ENCODE measurements at places on chromosomes 1 and 21.

- H3K27me3 ChIP-seq, result no peaks in the 10 kb centered on the region
- H3K27ac ChIP-seq, result peak overlapping the region; percentile 89
- DNase-seq, result no peak
- H3K36me3 ChIP-seq, result peaks cover 53% of the 10 kb centered on the region
- peaks cover 50% of the 10 kb centered on the region for H3K4me1 ChIP-seq
These were observed 2.5 kb downstream of the TRAF3IP3 start for GRCh38 chr1:209758400-209758799.

DNA sequence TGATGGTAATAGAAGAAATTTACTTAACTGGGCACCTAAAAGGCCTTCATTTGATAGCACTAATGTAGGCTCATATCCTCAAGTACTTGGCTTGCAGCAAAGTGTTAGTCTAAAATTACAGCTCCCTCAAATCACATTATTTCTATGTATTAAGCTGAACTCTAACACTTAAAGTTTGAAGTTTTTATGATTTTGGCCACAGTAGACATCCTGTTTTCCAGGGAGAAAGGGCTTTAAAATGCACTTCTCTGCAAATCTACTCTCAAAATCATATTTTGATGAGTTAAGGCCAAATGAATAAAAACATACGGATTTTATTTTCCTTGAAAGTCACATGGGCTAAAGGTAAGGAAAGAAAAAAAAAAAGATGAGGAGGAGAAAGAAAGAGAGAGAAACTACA is 575.5 kb downstream of the PLPP3 start:
- H3K36me3 ChIP-seq, result no peaks in the 10 kb centered on the region
- no peak for DNase-seq
- H3K4me1 ChIP-seq, result peaks cover 7% of the 10 kb centered on the region
- no peaks in the 10 kb centered on the region for H3K27me3 ChIP-seq

- H3K4me1 ChIP-seq, result no peaks in the 10 kb centered on the region
- no peak for DNase-seq
- no peak overlapping the region for H3K4me3 ChIP-seq
- H3K27me3 ChIP-seq, result peaks cover 5% of the 10 kb centered on the region
These were observed 58.2 kb upstream of the ADAR start for GRCh38 chr1:154666051-154666790.

- no peak for DNase-seq
- no peaks in the 10 kb centered on the region for H3K4me1 ChIP-seq
- no peak overlapping the region for H3K27ac ChIP-seq
- H3K4me3 ChIP-seq, result no peak overlapping the region
- no peaks in the 10 kb centered on the region for H3K27me3 ChIP-seq
These were observed 36.8 kb upstream of the PKN2 start for GRCh38 chr1:88647249-88647645.

DNA sequence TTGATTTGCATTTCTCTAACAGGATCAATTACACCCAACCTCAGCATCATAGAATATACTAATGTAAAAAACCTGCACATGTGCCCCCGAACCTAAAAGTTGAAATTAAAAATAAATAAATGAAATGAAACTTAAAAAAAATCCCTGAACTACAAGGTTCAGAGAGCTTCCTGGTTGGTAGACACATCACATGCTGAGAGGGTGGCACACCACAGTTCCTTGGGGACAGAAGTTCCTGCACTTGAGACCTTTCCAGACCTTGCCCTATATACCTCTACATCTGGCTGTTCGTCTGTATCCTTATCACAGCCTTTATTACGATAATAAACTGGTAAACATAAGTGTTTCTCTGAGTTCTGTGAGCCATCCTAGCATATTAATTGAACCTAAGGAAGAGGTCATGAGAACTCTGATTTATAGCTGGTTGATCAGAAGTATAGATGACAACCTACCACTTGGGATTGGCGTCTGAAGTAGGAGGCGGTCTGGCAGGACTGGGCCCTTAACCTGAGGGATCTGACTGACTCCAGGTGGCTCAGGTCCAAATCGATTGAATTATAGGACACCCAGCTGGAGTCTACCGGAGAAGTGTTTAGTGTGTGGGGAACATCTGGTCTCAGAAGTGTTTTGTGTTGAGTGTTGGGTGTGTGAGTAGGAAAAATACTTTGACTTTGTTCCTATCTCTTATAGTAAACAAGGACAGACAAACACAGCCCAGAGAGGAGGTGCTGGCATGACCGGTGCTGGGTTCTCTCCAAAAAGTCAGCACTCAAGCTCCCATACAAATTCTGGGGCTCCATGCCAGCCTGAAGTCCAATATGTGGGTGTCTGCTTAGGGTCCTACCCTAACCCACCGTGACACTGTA is 19.0 kb downstream of the C1orf115 start:
- no peaks in the 10 kb centered on the region for H3K36me3 ChIP-seq
- no peak for DNase-seq
- peaks cover 40% of the 10 kb centered on the region for H3K4me1 ChIP-seq
- peak overlapping the region; percentile 32 for H3K4me3 ChIP-seq
- H3K27me3 ChIP-seq, result no peaks in the 10 kb centered on the region
- H3K27ac ChIP-seq, result peak overlapping the region; percentile 77

- H3K27me3 ChIP-seq, result no peaks in the 10 kb centered on the region
- DNase-seq, result no peak
- no peak overlapping the region for H3K27ac ChIP-seq
- peaks cover 82% of the 10 kb centered on the region for H3K36me3 ChIP-seq
- H3K4me3 ChIP-seq, result no peak overlapping the region
These were observed 22.4 kb downstream of the DHCR24 start for GRCh38 chr1:54864460-54865208.

- no peak overlapping the region for H3K4me3 ChIP-seq
- no peak for DNase-seq
- H3K27me3 ChIP-seq, result no peaks in the 10 kb centered on the region
- H3K4me1 ChIP-seq, result no peaks in the 10 kb centered on the region
These were observed 23.4 kb upstream of the TENT5C start for GRCh38 chr1:117582451-117582850.

GRCh38 chr1:153526132-153526543 is 9.7 kb downstream of the S100A6 start:
- H3K27me3 ChIP-seq, result no peaks in the 10 kb centered on the region
- no peak overlapping the region for H3K4me3 ChIP-seq
- DNase-seq, result no peak
- no peaks in the 10 kb centered on the region for H3K36me3 ChIP-seq
- H3K4me1 ChIP-seq, result no peaks in the 10 kb centered on the region

DNA sequence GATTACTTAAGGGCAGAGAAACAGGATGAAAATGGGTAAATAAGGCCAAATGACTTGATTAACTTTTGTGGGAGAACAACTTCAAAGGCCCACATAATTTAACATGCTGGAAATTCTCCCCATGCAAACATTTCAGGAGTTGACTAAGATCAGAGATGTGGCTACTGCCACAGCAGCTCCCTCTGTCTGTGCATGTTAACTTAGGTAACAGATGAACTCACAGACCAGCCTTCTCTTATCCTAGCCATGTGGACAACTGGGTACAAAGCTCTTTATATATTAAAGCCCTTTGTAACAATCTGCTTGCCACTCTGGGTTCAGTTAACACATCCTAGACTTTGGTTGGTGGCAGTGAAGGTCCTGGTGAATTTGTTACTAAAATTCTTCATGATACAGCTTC is 33.2 kb downstream of the BEND5 start:
- no peak for DNase-seq
- peaks cover 29% of the 10 kb centered on the region for H3K36me3 ChIP-seq
- peak overlapping the region; percentile 52 for H3K27ac ChIP-seq
- H3K4me1 ChIP-seq, result peaks cover 9% of the 10 kb centered on the region
- no peaks in the 10 kb centered on the region for H3K27me3 ChIP-seq

DNA sequence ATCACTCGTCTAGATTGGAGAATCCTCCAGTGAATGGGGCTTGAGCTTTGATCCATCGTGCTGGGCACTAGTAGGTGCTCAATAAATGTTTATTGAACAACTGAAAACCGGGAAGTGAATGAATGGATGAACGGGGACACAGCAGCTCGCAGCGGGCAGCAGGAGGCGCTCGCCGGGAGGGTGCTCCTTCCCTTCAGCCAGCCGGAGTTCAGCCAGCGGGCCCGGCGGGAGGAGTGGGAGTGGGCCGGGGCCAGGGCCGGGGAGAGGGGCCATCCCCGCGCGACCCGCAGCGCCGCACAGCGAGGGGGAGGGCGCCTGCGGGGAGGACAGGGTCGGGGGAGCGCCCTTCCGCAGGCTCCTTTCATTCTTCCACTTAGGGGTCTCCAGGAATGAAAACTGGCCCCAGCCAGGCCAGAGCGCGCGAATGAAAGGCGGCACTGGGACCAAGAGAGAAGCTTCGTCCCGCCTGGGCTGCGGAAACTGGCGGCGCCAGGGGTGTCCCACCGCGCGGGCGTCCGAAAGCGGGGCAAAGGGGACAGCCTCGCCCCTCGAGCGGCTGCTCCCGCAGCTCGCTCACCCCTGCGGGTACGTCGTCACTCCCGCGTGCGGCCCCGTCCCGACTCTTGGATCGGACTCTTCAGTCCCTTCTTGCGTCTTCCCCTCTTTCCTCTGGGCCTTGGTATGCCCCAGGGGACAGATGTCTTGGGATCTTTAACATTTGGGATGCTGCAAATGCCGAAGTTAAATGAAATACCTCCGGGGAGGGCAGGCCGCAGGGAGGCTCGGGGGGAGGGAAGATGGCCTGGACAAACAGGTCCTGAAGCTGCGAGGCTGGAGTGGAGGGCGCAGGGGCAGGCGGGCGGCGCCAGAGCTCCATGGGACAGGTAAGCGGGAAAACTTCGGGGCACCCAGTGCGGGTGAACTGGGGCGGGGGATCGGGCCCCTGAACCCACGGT is 3.6 kb upstream of the INAVA start:
- H3K36me3 ChIP-seq, result no peaks in the 10 kb centered on the region
- H3K4me3 ChIP-seq, result peak overlapping the region; percentile 81
- no peak for DNase-seq
- H3K4me1 ChIP-seq, result peaks cover 42% of the 10 kb centered on the region

GRCh38 chr1:47262787-47263413 is 30.9 kb upstream of the TAL1 start:
- DNase-seq, result peak; percentile 11
- H3K36me3 ChIP-seq, result peaks cover 14% of the 10 kb centered on the region
- H3K4me3 ChIP-seq, result no peak overlapping the region
- no peak overlapping the region for H3K27ac ChIP-seq

GRCh38 chr1:246583056-246583440 is 16.8 kb downstream of the CNST start:
- no peak for DNase-seq
- H3K27ac ChIP-seq, result no peak overlapping the region
- peaks cover 28% of the 10 kb centered on the region for H3K4me1 ChIP-seq
- no peaks in the 10 kb centered on the region for H3K27me3 ChIP-seq
- no peak overlapping the region for H3K4me3 ChIP-seq
- H3K36me3 ChIP-seq, result peaks cover 21% of the 10 kb centered on the region

DNA sequence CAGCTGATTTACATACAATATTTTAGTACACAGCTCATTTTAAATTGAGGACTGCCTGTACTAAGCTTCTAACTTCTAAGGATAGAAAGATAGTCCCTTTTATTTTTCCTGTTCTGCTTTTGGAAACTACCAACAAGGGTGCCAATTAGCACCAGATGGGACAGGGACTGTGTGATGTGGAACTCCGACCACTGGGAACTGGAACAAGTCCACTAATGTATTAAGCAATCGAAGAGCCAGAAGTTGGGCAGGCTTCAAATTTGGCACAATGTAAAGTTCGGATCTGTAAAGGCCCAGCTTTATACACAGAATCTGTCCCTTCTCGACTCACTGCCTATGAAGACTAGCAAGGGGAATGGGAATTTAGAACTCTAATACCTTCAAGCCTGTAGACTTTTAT is 149.3 kb downstream of the ZC3H11B start:
- no peak overlapping the region for H3K4me3 ChIP-seq
- H3K27me3 ChIP-seq, result no peaks in the 10 kb centered on the region
- H3K27ac ChIP-seq, result peak overlapping the region; percentile 90
- peaks cover 18% of the 10 kb centered on the region for H3K4me1 ChIP-seq

- H3K36me3 ChIP-seq, result peaks cover 8% of the 10 kb centered on the region
- peaks cover 32% of the 10 kb centered on the region for H3K27me3 ChIP-seq
- DNase-seq, result no peak
- H3K4me1 ChIP-seq, result peaks cover 10% of the 10 kb centered on the region
These were observed 30.7 kb upstream of the AGPAT3 start for GRCh38 chr21:43834146-43834905.

- H3K4me3 ChIP-seq, result no peak overlapping the region
- H3K27ac ChIP-seq, result no peak overlapping the region
- peaks cover 24% of the 10 kb centered on the region for H3K4me1 ChIP-seq
- H3K36me3 ChIP-seq, result peaks cover 4% of the 10 kb centered on the region
- DNase-seq, result no peak
These were observed 9.5 kb downstream of the ATP6V1G3 start for GRCh38 chr1:198530953-198531352.

DNA sequence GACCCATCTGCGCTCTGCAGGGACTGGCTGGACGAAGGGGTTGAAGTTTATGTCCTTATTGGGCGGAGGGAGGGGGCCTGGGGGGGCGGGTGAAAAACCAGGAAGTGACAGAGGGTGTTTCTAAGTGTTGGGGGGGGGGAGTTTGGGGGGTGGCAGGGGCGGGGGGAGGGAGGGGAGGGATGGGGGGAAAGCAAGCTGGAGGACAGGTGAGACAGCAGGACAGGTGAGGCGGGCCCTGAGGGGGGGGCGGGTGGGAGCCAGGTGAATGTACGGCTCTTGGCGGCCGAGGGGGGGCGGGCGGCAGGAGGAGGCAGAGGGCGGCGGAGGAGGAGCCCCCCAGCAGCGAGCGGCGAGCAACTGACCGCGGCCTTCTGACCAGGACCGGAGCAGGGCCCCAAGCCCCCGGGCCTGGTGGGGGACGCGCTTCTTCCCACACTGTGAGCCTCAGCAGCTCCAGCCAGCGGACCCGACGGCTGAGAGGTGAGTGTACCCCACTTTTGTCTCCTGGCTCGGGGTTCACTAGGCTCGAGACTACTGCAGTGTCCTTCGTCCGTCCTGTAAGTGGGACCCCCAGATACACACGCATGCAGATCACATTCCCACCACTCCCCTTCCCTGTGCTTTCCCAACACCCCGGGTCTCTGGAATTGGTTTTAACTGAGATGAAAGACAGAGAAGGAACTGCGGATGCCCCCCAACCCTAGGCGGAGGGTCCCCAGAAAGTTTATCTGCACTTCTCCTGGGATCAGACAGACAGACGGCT is at the start of gene ZBTB7B:
Gene ZBTB7B, plus strand, starts transcription at position 339 of the 763 bp plus-strand sequence. CDS start 11,859 bp downstream, outside the sequence.
- H3K27ac ChIP-seq, result peak within 1 kb of the TSS; percentile 99
- peak within 1 kb of the TSS; percentile 97 for H3K4me3 ChIP-seq
- H3K27me3 ChIP-seq, result no peaks in the 10 kb centered on the region
- H3K36me3 ChIP-seq, result peaks cover 11% of the 10 kb centered on the region
- H3K4me1 ChIP-seq, result peaks cover 73% of the 10 kb centered on the region

GRCh38 chr1:236395947-236396664 is 2.0 kb downstream of the EDARADD start:
- H3K27me3 ChIP-seq, result peaks cover 35% of the 10 kb centered on the region
- H3K36me3 ChIP-seq, result peaks cover 9% of the 10 kb centered on the region
- H3K4me3 ChIP-seq, result peak overlapping the region; percentile 91
- no peak for DNase-seq
- no peak overlapping the region for H3K27ac ChIP-seq
- peaks cover 23% of the 10 kb centered on the region for H3K4me1 ChIP-seq

- H3K36me3 ChIP-seq, result no peaks in the 10 kb centered on the region
- H3K27me3 ChIP-seq, result peaks cover 5% of the 10 kb centered on the region
- H3K27ac ChIP-seq, result no peak overlapping the region
- no peak overlapping the region for H3K4me3 ChIP-seq
These were observed 99.9 kb downstream of the COLGALT2 start for GRCh38 chr1:183937611-183938010.

- no peak for DNase-seq
- no peaks in the 10 kb centered on the region for H3K27me3 ChIP-seq
- peaks cover 35% of the 10 kb centered on the region for H3K4me1 ChIP-seq
- H3K27ac ChIP-seq, result peak overlapping the region; percentile 47
- H3K4me3 ChIP-seq, result no peak overlapping the region
These were observed 95.6 kb downstream of the ZNF644 start for GRCh38 chr1:90925928-90926869.

- peaks cover 18% of the 10 kb centered on the region for H3K4me1 ChIP-seq
- DNase-seq, result no peak
- H3K27ac ChIP-seq, result peak overlapping the region; percentile 92
- H3K4me3 ChIP-seq, result no peak overlapping the region
- peaks cover 8% of the 10 kb centered on the region for H3K36me3 ChIP-seq
- no peaks in the 10 kb centered on the region for H3K27me3 ChIP-seq
These were observed 245.3 kb downstream of the SLC45A1 start for GRCh38 chr1:8562881-8563865.
